Spleen (tissue), 13 donors: ENCODE measurements at places on chromosomes 2 and 18.
A peak's percentile ranks its signal among the peaks of the same experiment; 100 is the strongest.

GRCh38 chr2:34652636-34653035 lies 1053.5 kb upstream of the FAM98A start:
- no peak overlapping the region for H3K27ac ChIP-seq
- H3K27me3 ChIP-seq: no peaks in the 10 kb centered on the region

DNA sequence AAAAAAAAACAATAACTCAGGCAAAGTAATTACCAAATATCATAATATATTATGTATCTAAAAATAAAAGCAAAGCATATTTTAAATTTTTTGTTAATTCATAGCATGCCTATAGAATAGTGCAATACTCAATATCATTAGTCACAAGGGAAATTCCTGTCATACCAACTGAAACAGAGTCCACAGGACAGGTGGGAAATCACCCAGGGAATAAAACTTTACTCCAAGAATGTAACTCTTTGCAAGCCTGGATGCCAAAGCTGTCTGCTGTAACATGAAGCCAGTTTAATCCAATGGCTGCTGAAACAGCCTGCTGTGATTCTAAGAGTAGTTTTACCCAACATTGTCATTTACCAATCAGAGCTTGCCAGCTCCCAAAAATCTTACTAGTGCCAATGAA lies 40.0 kb upstream of the SULT1C3 start:
- H3K4me1 ChIP-seq: no peaks in the 10 kb centered on the region
- no peaks in the 10 kb centered on the region for H3K27me3 ChIP-seq
- H3K4me3 ChIP-seq: no peak overlapping the region
- H3K27ac ChIP-seq: no peak overlapping the region
- no peak for DNase-seq

DNA sequence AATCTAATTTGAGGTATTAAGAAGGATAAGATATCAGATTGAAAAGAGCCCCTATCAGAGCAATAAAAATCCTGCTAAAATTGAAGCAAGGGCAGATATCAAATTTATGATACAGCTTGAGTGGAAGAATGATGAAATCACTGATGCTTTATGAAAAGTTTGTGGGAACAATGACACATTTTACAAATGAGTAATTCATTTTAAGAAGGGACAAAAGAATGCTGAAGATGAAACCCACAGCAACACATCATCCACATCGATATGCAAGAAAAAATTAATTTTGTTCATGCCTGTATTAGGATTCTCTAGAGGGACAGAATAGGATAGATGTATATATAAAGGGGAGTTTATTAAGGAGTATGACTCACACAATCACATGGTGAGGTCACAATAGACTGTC lies 355.6 kb upstream of the GYPC start:
- no peaks in the 10 kb centered on the region for H3K36me3 ChIP-seq
- H3K27ac ChIP-seq: no peak overlapping the region
- H3K4me3 ChIP-seq: no peak overlapping the region
- no peaks in the 10 kb centered on the region for H3K27me3 ChIP-seq
- no peak for DNase-seq

- peak; percentile 87 for DNase-seq
- no peaks in the 10 kb centered on the region for H3K27me3 ChIP-seq
- H3K4me3 ChIP-seq: no peak overlapping the region
- H3K27ac ChIP-seq: no peak overlapping the region
- H3K4me1 ChIP-seq: peaks cover 15% of the 10 kb centered on the region
Measured at GRCh38 chr2:112159454-112159921, 21.3 kb downstream of the FBLN7 start.

DNA sequence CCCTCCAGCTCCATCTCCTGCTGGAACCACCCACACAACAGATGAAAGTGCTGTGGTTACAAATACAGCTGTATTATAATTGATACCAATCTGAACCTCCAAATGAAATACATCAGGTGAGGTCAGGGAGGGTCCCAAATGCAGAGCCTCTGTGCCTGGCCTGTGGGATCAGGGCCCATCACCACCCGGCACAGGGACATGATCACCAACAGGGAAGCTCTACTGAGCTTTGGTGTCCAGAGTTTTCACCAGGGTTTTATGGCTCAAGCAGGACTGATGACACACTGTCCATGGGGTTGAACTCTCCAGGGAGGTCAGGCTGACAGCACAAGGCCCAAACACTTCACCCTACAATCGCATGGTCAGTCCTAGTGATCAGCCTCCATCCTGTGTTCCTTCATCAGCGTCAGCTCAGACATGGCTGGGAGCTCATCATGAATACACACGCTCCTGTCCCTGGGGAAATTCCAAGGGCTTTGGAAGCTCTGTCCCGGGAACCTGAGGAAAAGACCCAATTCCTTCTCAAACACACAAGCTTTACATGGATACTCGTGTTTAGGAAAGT lies 3.9 kb upstream of the PXDN start:
- H3K36me3 ChIP-seq: no peaks in the 10 kb centered on the region
- H3K27me3 ChIP-seq: peaks cover 38% of the 10 kb centered on the region
- H3K4me3 ChIP-seq: no peak overlapping the region
- H3K4me1 ChIP-seq: peaks cover 29% of the 10 kb centered on the region
- no peak for DNase-seq
- H3K27ac ChIP-seq: no peak overlapping the region

DNA sequence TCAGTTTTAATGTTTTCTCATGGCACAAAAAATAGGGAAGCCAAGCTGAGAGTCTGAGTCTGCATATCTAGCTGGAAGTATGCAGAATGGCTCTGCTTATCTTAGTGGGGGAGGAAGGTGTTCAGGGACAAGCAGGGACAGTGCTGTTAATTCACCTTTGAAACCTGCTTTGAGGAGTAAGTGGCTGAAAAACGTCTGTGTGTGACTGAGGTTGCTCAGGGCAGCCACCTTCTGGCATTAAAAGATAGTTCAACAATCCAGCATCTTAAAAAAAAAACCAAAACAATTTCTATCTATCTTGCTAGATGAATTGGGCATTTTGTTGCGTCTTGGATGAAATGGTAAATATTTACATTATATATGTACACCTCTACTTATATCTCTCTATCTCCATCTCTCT lies 2.0 kb upstream of the TRPM8 start:
- no peak overlapping the region for H3K27ac ChIP-seq
- H3K36me3 ChIP-seq: no peaks in the 10 kb centered on the region
- no peaks in the 10 kb centered on the region for H3K27me3 ChIP-seq
- no peaks in the 10 kb centered on the region for H3K4me1 ChIP-seq

GRCh38 chr2:241909769-241910168 lies 40.2 kb downstream of the RTP5 start:
- DNase-seq: peak; percentile 30
- H3K4me3 ChIP-seq: no peak overlapping the region
- H3K36me3 ChIP-seq: peaks cover 9% of the 10 kb centered on the region
- no peaks in the 10 kb centered on the region for H3K27me3 ChIP-seq
- no peaks in the 10 kb centered on the region for H3K4me1 ChIP-seq

GRCh38 chr2:68726608-68727367 lies 7.8 kb upstream of the ARHGAP25 start:
- H3K36me3 ChIP-seq: no peaks in the 10 kb centered on the region
- DNase-seq: peak; percentile 91
- H3K27me3 ChIP-seq: no peaks in the 10 kb centered on the region
- peak overlapping the region; percentile 2 for H3K4me3 ChIP-seq

DNA sequence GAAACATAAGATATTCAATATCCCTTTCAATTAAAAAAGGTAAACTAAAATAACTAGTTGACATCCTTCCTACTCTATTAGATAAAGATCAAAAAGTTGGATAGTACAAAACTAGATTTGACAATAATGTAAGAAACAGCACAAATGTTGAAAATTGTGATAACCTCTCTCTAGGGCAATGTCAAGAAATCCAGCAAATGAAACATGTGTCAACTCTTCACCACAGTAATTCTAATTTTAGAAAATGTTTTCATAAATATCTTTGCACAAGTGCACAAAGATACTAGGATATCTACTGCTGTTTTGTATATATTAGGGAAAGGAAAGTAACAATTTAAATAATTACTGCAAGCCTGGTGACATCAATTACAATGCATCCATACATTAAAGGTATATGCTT lies 1220.1 kb downstream of the LRP1B start:
- no peaks in the 10 kb centered on the region for H3K27me3 ChIP-seq
- DNase-seq: no peak
- no peaks in the 10 kb centered on the region for H3K36me3 ChIP-seq

GRCh38 chr2:234548695-234549420 lies 52.0 kb upstream of the ARL4C start:
- peaks cover 5% of the 10 kb centered on the region for H3K4me1 ChIP-seq
- DNase-seq: no peak
- H3K27ac ChIP-seq: no peak overlapping the region

DNA sequence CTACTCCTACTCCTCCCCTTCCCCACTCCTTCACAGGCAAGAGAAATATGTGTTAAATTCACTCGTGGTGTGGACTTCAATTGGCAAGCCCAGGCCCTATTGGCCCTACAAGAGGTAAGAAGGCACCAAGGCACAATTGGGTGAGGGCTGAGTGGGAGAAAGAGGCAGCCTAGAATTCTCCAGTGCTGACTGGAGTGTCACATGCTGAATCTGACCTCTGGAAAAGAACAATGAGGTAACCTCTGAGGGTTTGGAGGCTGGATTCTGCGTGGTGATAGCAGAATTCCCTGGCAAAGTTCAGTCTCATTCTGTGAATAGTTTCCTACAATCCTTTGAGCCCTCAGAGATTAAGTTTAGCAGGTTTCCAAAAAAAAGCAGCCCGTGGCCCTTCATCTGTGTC lies 6.9 kb downstream of the CENPA start:
- no peaks in the 10 kb centered on the region for H3K27me3 ChIP-seq
- no peak for DNase-seq
- peaks cover 36% of the 10 kb centered on the region for H3K36me3 ChIP-seq
- no peaks in the 10 kb centered on the region for H3K4me1 ChIP-seq

DNA sequence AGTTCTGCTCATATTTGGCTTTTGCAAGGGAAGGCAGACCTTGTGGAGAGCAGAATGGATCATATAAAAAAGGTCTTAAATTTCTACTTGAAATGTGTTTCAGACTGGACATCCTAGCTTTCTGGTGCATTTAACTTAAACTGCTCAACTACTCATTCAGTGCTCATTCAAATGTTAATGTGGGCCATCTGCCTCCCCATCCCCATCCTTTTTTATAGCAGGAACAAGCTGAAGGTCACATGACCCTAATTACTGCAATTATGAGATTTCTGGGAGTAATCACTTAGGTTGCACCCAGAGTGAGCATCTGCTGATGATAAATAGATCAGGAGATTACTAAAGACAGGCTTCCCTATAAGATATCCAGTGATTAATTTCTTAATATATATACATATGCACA lies 96.1 kb downstream of the MAP2 start:
- no peaks in the 10 kb centered on the region for H3K27me3 ChIP-seq
- H3K4me3 ChIP-seq: no peak overlapping the region
- no peaks in the 10 kb centered on the region for H3K36me3 ChIP-seq

GRCh38 chr2:43462866-43463641 lies 132.8 kb downstream of the THADA start:
- no peak overlapping the region for H3K4me3 ChIP-seq
- H3K36me3 ChIP-seq: no peaks in the 10 kb centered on the region
- no peaks in the 10 kb centered on the region for H3K27me3 ChIP-seq
- no peak for DNase-seq
- H3K4me1 ChIP-seq: no peaks in the 10 kb centered on the region

GRCh38 chr2:7023542-7023941 lies 106.3 kb downstream of the RNF144A start:
- H3K27me3 ChIP-seq: no peaks in the 10 kb centered on the region
- peak overlapping the region; percentile 55 for H3K27ac ChIP-seq
- H3K4me3 ChIP-seq: no peak overlapping the region
- peaks cover 80% of the 10 kb centered on the region for H3K36me3 ChIP-seq

DNA sequence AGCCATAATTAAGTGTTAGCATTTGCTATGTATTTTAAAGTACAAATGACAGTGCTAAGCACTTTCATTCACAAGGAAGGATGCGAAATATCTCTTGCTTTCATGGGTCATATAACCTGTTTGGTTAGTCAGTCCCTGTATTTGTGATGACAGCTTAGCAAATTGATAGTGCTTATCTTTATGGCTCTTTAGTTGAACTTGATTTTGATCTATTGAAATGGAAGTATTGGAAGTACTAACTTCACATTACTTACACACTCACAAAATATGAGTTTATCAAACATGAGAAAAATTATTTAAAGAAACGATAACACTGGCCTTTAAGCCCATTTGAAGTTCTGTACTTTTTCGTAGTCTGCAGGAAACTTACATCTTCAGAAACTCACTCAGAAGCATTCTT lies 97.4 kb upstream of the NEUROD1 start:
- H3K27ac ChIP-seq: no peak overlapping the region
- no peak for DNase-seq
- H3K4me1 ChIP-seq: peaks cover 18% of the 10 kb centered on the region
- no peaks in the 10 kb centered on the region for H3K27me3 ChIP-seq
- no peaks in the 10 kb centered on the region for H3K36me3 ChIP-seq

DNA sequence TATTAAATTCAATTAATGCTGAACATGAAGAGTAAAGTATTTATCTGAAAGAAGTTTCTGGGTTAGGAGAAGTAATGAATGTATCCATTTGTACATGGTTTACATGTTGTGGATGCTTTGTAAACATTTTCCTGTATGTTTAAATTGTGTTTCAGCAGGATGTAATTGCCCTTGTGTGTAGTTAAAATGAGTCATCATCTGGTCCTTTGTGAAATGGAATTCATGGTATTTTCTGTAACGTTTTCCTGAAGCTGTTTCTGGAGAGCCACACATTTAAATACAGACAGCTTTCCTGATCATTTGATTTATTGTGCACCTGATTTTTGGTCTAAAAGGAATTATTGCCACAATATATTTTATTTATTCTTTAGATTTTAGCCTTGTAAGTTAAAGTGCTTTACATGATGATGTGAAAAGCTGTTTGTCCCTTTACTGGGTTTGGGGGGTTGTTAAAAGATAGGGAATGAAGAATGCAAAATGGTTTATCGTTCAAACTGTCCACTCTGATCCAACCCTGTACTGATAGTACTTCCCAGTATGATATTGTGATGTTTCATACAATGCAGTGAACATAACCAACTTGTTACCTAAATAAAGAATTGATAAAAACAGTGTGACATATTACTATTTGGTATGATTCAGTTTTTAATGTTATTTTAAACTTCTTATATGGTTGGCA lies 41.7 kb upstream of the SLC3A1 start:
- H3K4me1 ChIP-seq: peaks cover 21% of the 10 kb centered on the region
- H3K27ac ChIP-seq: no peak overlapping the region
- no peak overlapping the region for H3K4me3 ChIP-seq

DNA sequence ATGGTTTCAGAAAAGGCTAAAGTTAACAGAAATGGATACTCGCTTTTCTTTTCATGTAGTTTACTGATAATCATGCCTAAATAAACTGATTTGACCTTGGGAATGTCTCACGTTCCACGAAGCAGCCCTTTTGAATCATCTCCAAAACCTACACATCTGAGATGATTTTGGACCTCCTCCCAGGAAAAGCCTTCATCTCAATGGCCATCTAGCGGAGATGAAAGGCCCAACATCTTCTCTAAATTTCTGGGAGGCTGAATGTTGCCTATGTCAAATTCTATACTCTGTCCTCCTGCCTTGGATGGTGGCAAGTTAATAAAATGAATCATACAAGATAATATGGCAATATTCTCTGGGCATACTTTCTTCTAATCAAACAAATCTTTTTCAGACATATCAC lies 448.5 kb downstream of the ZEB2 start:
- H3K4me1 ChIP-seq: no peaks in the 10 kb centered on the region
- H3K27me3 ChIP-seq: no peaks in the 10 kb centered on the region
- no peaks in the 10 kb centered on the region for H3K36me3 ChIP-seq
- no peak for DNase-seq
- H3K4me3 ChIP-seq: no peak overlapping the region
- H3K27ac ChIP-seq: no peak overlapping the region
